ENCODE measurements at places on chromosomes 2 and 18. TPM values are rescaled to one million over a fixed set of nuclear protein-coding genes. Genes with fewer than 3 reads are reported as not detected.

MEP1B gene
- polyA plus RNA-seq: not detected

- DNase-seq: no peak
These were observed 49.8 kb downstream of the LDLRAD4 start for GRCh38 chr18:13268158-13269012.

GRCh38 chr2:119160361-119160990 lies 1.9 kb upstream of the C1QL2 start:
- DNase-seq: no peak

- no peak for DNase-seq
These were observed 108.9 kb downstream of the MEMO1 start for GRCh38 chr2:31901900-31902299.

GRCh38 chr18:70422391-70422965 lies 133.6 kb downstream of the SOCS6 start:
- no peak for DNase-seq

KCNG3 gene
- 0.92 TPM for polyA plus RNA-seq

DSG4 gene
- not detected for polyA plus RNA-seq

TANC1 gene
- polyA plus RNA-seq: 47.0 TPM

LRRTM4 gene
- polyA plus RNA-seq: 1.8 TPM

EFEMP1 gene
- 91.9 TPM for polyA plus RNA-seq

- DNase-seq: no peak
These were observed 274.3 kb upstream of the NRP2 start for GRCh38 chr2:205407984-205408383.

DNA sequence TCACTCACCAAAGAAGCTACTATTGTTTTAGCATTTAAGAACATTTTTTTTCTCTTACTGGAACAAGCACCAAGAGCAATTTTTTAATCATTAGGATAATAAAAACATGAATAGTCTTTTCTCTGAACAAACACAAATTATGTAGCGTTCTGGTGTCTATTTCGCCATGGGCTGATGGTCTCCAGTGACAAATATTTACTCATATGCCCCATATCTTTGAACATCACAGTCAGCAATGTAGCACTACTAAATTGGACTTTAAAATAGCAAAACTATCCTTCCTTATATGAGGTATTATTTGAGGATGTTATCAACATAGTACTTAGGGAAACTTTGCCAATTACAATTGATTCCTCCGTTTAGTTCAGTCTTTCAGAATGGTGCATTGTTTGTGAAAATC lies 1326.0 kb upstream of the ZEB2 start:
- DNase-seq: no peak

GCC2 gene
- polyA plus RNA-seq: 57.1 TPM

DNA sequence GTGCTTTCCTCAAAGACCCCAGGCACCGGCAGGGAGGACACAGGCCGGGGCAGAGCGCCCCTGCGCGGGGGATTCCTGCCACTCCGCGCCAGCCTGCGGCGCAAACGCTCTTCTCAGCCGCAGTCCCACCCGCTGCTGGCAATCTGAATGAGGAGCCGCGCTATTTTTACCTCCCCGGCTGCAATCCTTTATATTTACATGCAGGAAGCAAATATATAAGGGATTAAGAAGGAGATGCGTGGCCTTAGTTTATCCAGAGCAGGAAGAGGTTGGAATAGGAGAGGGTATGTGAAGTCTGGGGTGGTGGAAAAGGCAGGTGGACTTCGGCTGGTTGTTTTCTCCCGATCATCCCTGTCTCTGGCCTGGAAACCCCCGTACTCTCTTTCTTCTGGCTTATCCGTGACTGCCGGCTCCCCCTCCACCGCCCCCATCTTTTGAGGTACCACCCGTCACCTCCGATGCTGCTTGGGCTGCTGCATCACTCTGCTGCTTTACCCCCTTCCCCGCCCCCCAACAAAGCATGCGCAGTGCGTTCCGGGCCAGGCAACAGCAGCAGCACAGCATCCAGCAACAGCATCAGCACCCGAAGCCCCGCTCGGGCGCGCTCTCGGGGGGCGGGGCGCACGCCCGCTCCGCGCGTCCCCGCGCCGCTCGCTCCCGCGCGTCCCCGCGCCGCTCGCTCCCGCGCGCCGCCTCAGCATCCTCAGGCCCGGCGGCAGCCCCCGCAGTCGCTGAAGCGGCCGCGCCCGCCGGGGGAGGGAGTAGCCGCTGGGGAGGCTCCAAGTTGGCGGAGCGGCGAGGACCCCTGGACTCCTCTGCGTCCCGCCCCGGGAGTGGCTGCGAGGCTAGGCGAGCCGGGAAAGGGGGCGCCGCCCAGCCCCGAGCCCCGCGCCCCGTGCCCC lies at the start of gene ADAM23:
ADAM23 (plus strand) TSS at position 700 of the 902 bp plus-strand sequence. CDS start 335 bp downstream, outside the sequence.
- peak; percentile 26 for DNase-seq

DNA sequence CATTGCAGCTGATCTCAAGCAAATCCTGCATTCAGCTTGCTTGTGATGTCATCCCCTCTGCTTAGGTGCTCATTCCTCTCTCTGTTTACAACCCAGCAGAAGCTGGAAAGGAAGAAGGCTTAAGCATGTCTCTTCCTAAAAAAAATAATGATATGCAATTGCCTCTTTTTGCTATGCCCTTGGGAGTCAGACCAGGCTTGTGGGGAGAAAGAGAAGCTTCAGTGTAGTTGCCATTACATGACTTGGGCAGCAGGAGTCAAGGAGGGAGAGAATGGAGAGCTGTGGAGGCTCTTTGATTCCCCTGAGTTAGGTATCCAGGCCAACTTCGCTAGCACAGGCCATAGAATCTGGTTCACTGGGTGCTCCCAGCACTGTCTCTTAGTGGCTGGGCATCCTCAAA lies 101.1 kb downstream of the MAPK4 start:
- no peak for DNase-seq

GRCh38 chr2:62435720-62436119 lies 70.3 kb downstream of the TMEM17 start:
- no peak for DNase-seq

DNA sequence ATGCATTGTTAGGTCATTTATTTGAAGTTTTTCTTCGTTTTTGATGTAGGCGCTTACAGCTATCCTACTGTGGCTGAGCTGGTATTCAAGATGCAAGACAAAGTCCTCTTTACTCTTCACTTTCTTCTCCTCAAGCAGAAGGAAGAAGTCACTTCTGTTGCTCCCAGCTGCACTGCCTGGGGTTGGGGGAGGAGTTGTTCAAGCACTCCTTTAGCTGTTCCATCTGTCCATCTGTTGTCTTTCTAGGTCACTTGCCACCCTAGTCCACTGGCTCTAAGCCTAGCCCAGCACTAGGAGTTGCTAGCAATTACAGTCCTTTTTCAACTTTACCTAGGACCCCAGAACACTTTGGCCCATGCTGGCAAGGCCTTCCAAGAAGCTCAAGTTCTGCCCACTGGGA lies 200.6 kb upstream of the RBMS1 start:
- DNase-seq: no peak

- no peak for DNase-seq
These were observed 130.7 kb downstream of the CCBE1 start for GRCh38 chr18:59566533-59566971.

DNA sequence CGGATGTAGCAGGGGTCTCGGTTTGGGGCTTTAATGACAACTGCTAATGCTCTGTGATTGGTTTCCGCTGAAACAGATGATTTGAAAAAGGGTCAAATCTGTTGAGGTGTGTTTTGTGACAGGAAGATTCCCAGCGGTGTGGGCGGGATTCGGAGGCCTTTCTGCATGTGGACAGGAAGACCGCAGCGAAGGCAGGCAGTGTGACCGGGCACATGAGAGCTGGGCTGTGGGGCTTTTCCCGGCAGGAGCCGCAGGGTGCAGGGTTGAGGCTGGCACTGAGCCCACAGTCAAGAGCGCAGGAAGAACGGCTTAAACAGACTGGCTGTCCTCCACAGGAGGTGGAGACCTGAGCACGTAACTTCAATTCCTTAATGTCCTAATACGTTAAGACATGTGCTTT lies 180.0 kb upstream of the TPO start:
- no peak for DNase-seq

DNA sequence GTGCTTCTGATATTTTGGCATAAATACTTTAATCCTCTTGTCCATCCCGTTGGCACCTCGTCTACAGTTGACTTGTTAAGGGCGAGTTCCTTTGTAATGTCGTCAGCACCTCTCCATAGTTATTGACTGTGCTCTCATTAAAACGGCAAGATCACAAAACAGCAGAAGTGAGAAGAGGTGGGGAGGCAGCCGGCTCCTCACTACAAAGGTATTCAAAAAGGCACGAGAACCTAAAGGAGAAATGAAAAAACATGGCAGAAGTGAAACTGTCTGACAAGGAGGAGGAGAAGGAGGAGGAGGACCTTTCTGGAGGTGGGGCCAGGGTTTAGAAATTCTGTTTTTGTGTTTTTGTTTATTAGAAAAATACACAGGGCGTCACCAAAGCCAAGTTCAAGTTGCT lies 235.6 kb downstream of the BCL11A start:
- DNase-seq: no peak

GRCh38 chr18:70553936-70554260 lies 265.1 kb downstream of the SOCS6 start:
- no peak for DNase-seq

Measured in right renal cortex interstitium (tissue), 3 donors.